Foreskin keratinocyte (primary cell): ENCODE measurements at places on chromosomes 16 and 17. TPM values are rescaled to one million over a fixed set of nuclear protein-coding genes. Genes with fewer than 3 reads are reported as not detected.

- DNase-seq = no peak
These were observed 40.6 kb upstream of the XYLT1 start for GRCh38 chr16:17511340-17511739.

DNA sequence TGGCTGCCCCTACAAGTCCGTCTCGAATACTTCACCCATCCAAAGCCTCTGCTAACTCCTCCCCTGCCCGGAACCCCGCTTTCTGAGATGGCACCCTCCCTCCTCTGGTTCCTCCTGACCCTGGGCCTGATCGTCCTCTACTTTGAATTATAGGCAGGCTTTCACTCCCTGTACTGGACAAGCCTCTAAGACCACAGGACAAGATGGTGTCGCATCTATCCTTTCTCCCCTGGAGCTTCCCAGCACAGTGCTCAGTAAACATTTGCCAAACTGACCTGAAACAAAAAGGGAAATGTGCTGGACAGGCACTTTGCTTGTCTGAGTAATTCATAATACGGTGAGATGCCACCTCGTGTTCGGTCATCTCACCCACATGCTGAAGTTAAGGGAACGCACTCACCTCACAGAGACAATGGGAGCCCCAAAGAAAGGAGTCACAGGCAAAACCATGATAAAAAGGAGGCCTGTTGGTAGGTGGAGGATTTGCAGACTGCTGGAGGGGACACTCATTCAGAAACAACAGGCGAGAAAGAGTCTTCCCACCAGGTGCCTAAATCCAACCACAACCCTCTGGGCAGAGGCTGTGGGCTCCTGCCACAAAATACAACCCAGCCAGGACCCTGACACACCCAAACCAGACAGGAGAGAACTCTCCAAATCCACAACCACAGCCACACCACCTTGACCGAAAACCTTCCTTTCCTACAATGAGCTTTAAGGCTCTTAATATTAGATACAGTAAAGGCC is 28.2 kb downstream of the SNN start:
- DNase-seq = no peak

- DNase-seq = no peak
These were observed 14.4 kb upstream of the CBX8 start for GRCh38 chr17:79811011-79811867.

- DNase-seq = no peak
These were observed 141.4 kb downstream of the TMEM132E start for GRCh38 chr17:34720760-34721159.

GRCh38 chr17:74480290-74480689 is 13.9 kb downstream of the CD300A start:
- no peak for DNase-seq

DNA sequence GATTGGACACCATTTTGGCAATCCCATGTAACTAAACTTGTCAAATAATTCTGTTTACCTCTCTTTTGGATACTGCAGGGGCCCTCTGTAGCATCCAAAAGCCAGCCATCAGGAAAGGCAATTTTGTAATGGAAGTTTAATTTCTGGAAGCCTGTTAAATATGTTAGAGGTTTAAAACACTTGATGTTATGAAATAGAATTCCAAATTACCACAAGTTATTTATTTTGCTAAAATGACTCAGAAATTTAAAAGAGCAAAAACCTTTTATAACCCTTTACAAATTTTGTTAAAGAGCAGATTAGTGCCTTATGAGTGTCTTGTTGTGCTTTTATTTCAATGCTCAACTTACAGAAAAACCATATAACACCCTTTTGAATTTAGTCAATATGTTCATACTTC is 20.0 kb upstream of the TNFSF12 start:
- no peak for DNase-seq

- peak; percentile 89 for DNase-seq
These were observed 55.1 kb downstream of the PLD6 start for GRCh38 chr17:17151055-17151454.

DNA sequence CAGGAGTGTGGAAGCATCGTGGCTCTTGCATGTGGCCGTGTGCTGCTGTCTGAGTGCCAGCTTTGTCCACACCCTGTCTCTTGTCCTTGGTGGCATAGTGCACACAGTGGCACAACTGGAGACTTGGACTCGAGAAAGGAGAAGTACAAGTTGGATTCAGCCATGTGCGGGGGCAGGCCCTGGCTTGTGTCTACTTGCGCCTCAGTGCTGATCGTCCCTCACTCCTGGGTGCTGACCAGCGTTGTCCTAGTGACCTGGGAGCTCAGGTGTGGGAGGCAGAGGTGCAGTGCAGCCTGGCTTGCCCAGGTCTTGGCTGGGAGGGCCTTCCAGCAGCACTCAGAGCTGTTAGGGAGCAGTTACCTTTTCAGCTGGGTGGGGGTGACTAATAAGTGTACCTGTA is 20.6 kb downstream of the MPRIP start:
- no peak for DNase-seq

- DNase-seq = no peak
These were observed 39.0 kb downstream of the EMP2 start for GRCh38 chr16:10541366-10541765.

DNA sequence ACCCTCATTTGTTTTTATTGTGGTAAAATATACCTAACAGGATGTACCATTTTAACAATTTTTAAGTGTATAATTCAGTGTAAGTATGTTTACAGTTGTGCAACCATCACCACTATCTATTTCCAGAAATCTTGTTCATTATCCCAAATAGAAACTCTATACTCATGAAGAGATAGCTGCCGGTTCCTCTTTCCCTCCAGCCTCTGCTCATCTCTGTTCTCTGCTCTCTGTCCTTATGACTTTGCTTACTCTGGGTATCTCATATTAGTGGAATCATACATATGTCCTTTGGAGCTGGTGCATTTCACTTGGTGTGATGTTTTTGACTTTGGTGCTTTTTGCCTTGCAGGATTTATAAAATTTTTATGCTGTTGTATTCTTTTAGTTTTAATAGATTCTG is 19.4 kb downstream of the CYLD start:
- no peak for DNase-seq

- DNase-seq = no peak
These were observed 46.3 kb upstream of the ICAM2 start for GRCh38 chr17:64066716-64067115.

DNA sequence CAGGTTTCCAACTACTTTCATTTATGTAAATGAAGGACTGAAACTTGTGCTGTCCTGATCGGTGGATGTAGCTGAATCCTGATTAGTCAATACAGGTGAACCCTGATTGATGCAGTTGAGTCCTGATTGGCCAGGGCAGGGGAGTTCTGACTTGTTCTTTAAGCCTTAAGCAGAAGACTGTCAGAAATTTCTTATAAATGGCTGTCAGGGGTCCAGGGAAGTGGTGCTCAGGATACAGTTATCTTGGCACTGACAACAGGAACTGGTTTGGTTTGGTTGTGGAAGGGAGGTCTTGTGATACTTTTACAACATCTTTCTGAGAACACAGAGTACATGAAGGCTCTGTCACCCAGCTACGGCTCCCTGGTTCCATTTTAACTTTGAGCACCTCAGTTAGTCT is 132.1 kb downstream of the KCNJ12 start:
- DNase-seq = peak; percentile 17

DNA sequence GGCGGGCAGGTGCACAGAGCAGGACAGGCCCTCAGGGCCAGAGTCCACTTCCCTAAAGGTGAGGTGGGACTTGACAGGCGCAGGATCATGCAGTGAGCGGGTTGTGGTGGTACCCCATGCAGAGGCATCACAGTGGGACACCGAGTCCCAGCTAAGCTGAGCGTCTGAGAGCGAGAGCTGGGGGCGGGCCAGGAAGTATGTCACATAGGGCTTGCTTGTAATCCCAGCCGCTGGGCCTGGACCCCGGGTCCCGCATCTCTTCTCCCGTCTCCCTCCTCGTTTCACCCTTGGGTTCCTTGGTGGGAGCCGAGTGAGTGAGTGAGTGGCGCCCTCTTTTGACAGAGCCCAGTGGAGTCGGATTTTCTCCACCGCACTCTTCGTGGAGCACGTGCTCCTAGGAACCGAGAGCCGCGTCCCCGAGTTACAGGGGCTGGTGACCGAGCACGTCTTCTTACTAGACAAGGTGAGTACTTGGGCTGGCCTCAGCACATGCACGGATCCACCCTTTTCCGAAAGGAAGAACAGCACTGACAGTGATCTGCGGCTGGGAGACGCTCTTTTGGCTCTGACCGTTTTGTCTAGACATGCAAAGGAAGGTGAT is 50.8 kb upstream of the ENDOV start:
- peak; percentile 25 for DNase-seq

- DNase-seq = no peak
These were observed 21.1 kb upstream of the SPATA32 start for GRCh38 chr17:45282683-45283644.

GRCh38 chr17:83008186-83008510 is 71.3 kb upstream of the METRNL start:
- no peak for DNase-seq

DNA sequence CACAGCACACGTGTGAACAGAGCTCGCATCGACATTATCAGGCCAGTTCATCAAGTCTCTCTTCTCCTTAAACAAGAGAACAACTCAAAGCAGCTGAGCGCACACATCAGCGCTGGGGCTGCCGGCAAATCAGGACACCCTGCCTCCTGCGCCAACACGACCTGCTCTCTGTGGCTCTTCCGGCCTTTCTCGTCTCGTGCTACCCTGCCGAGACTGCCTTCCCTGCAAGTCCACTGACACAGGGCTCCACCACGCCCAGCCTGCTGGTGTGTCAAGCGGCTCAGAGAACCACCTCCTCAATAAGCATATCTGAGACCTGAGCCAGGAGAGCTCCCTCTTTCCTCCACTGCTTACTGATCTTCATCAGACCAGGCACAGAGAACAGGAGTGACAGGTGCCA is 96.9 kb downstream of the ZNF778 start:
- peak; percentile 21 for DNase-seq

GRCh38 chr17:57604771-57605674 is 140.1 kb downstream of the CCDC182 start:
- no peak for DNase-seq

DNA sequence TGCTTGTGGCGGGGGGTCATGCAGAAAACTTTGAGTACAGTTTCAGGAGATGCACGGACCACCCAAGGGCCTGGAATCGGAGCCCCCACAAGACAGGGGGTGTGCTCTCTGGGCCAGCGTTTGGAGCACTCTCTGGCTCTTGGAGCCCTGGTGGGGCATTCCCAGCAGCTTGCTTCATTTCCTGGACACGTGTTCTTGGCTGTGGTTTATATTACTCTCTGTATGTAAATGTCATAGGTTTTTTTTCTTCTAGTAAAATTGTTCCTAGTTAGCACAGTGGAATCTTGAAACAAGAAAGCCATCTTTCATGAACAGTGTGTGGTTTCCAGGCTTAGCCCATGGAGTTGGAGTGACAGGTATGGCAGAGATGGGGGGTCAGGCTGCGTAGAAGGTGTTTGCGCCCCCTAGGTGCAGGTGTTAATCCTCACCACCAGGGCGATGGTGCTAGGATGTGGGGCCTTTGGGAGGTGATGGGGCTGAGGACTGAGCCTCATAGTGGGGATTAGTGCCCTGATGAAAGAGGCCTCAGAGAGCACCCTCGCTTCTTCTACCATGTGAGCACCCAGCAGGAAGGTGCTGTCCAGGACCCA is 79.8 kb downstream of the JPH3 start:
- DNase-seq = peak; percentile 8

GRCh38 chr17:79790805-79791734 is 5.8 kb downstream of the CBX8 start:
- DNase-seq = no peak

DNA sequence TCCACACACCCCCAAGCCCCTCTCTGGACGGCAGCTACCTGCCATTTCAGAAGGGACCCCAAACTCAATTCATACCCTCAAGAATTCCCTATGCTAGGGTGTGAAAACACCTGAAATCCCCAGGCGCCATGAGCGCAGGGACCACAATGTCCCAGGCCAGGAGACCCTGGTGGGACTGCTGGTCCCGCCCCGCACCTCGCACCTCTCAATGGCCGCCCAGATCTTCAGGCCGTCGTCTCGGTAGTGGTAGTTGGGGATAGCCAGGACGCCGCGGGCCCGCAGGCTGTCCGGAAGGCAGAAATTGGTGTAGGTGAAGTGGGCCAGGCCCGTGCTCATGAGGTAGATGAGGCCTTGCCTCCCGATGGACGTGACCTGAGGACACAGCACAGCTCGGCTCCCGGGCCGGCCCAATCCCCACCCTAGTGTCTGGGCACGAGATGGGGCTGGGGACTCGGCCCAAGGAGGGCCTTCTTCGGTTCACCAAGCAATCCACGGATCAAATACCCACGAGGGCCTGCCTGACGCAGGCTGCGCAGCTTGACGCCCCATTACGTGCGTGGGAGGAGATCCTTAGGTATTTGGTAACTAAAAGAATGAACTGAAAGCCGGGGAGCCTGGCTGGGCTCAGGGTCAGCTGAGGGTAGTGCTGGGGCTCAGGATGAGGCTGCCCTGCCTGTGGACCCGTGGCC is 9.2 kb downstream of the ALOXE3 start:
- DNase-seq = no peak

DNA sequence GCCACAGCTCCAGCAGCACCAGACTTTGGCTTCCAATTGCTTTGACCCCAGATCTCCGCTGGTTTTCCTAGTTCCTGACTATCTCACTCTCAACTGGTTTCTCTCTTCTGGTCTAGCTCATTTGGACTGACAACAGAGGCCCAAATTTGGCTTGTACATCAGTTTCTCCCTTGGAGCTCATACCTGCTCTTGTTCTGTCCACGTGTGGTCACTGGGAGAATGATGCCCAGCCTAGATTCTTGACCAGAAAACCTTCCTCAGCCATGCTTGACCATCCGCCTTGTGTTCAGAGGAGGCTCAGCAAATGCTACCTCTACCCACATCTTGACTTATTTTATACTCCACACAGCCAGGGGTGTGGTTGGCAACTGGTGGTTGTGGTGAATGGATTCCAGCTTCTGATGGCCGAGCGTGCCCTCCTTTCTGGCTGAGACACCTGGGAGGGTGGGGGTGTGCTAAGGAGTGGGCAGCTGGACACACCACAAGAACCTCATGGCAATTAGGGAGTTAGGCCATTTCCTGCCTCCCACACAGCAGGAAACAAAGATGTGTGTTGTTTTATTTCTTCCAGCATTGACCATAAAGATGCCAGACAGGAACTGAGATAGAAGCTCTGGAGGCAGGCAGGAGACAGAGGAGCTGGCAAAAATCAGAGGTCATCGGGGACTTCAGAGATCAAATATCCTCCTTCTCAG is 93.8 kb upstream of the FAM20A start:
- no peak for DNase-seq

GRCh38 chr16:9225527-9226316 is 134.3 kb downstream of the HAPSTR1 start:
- DNase-seq = no peak

GRCh38 chr17:49707246-49707607 is 537 bp downstream of the SLC35B1 start:
- DNase-seq = no peak

- no peak for DNase-seq
These were observed 2.4 kb downstream of the CORO6 start for GRCh38 chr17:29620271-29620670.

Gene CMTM4
- 18.8 and 20.3 TPM in 2 replicates for total RNA-seq

Gene CD300LB
- not detected in 2 replicates for total RNA-seq

Gene FSCN2
- not detected in 2 replicates for total RNA-seq

Gene RAB26
- 0.42 and 0.44 TPM in 2 replicates for total RNA-seq

Gene CCL2
- 0.27 and 0.63 TPM in 2 replicates for total RNA-seq

Gene NHLRC4
- 0.18 and 0.41 TPM in 2 replicates for total RNA-seq

Gene CFAP119
- 4.8 and 7.8 TPM in 2 replicates for total RNA-seq

Gene SHISA9
- total RNA-seq = 0.07 and 0.11 TPM in 2 replicates

Gene TRPV3
- total RNA-seq = 7.7 and 14.8 TPM in 2 replicates
